ENCODE measurements at places on chromosomes 5 and 9.

DNA sequence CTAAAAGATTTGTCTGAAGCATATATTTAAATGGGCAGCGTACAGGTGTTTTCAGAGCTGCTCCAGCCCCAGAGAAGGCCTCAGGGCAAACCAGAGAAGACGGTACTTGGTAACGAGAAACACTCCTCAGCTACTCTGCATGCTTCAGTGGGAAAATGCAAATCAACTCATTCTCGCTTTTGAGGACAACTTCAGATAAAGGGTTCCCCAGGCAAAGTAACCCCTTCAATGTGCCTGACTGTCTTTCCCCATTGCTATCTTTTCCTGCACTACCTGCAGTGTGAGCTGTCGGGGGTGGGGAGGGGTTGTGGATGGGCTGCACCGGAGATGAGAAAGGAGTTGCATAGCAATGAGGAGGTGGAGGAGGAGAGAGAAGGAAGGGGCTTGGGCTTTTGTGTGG, 339.7 kb upstream of the CLINT1 start:
- no peak for DNase-seq

DNA sequence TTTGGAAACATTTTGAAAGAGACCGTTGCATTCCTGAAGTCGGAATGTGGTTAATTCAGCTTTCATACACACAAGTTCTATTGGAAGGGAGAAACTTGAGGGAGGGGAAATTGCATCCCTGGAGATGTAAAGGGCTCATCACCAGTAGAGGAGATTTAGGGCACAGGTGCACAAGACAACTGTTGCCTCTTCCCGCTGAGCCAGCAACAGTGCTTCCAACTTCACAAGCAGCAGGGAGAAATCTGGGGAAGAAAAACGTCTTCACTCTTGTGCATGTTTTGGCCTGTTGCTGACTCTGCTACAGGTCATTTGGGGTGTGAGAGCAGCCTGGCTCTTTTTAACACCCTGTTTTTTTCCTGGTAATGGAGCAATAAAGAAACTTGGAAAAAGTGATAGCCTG, 277.9 kb downstream of the GAS1 start:
- DNase-seq: no peak

DNA sequence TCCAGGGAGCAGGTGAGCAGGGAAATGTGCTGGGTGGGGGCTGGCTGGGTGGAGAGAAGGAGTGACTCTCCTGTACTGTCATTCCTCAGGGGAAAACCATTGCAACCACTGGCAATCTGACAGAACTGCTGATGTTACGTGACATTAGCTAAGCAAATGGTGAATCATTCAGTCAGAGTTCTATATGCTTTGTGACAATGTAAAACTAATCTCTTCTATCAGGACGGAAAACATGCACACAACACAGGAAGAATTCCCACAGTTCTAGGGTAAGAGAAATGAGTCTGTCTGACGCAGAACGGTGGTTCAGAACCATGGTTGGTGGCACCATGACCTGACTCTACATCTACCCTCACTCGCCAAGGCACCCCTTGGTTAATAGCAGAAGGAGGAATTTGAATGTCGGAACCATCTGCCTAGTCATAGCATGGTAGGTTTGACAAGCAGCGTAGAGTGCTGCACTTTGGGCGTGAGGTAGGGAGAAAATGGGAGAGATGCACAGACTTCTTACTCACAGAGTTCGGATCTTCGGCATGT, 243.6 kb upstream of the PANK3 start:
- DNase-seq: no peak

DNA sequence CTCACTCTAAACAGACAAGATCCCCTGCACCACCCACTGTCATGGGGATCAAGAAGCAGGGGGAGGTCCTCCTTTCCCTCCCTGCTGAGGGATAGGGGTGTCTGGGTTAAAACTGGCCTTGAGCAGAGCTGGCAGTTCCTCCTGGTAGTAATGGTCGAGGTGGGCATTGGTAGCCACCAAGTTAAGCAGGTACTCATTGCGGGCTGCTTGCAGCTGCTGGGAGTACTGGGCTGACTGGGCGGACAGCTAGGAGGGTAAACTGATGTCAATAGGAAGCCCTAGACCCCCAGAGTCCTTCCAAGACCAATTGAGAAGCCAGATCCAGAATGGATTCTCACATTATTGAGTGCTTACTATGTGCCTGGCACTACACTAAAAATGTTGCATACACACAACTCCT, 3.4 kb downstream of the FCHSD1 start:
- DNase-seq: no peak

DNA sequence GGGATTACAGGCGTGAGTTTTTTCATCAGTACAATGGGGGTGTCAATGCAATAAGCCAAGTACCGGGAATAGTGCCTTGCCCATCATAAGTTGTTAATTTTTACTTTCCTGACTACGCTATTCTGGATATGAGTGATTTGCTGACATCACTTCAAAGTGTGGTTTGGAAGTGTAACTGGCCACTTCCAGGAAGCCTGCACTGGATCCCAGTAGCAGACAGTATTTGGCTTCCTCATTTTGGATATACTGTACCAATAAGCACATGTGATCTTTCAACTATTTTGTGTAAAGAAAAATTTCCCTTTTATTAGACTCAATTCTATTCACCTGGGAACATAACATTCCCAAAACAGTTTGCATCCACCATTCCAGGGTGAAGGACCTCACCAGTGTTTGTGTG, 417.7 kb upstream of the KLF4 start:
- no peak for DNase-seq

- DNase-seq: no peak
Measured at GRCh38 chr5:143011585-143011984, 241.4 kb downstream of the ARHGAP26 start.

GRCh38 chr5:64318175-64318574, 152.5 kb downstream of the RNF180 start:
- no peak for DNase-seq

GRCh38 chr5:36209664-36210063, 32.1 kb downstream of the NADK2 start:
- DNase-seq: no peak

GRCh38 chr5:86862093-86862492, 244.4 kb downstream of the COX7C start:
- no peak for DNase-seq

- no peak for DNase-seq
Measured at GRCh38 chr5:57745700-57746651, 263.4 kb upstream of the ACTBL2 start.

DNA sequence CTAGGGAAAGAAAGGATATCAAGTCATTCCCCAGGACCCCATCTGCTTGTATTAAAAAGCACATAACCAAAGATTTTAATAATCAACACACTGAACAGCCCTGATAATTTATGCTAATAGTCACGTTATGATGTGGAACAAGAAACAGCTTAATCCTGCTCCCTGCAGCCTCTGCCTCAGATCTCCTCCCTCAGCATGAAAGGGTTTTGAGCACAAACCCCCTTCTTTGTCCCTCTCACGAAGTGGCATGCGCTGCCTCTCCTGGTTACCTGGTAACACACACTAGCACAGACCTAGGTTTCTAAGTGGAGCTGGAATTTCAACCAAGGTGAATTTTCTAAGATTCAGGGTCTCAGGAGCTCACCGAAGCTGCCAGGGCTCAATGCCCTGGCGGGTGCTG, 5.1 kb downstream of the IGFBPL1 start:
- no peak for DNase-seq

DNA sequence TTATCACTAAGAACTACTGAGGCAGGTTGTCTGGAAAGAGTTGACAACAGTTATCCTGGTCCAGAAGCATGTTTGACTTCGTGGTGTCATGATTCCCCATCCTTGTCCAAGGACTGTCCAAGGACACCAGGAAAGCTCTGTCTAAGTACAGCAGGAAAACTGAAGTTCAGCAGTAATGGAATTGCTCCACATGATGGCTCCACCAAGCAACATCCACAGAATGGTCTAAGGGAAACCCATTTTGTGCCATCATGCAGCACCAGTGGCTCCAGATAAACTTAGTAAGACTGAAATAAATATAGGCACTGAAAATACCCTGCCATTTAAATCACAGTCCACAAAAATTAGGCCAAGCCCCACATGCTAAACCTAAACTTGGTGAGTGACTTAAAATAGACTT, 192.8 kb downstream of the CDH18 start:
- DNase-seq: no peak

- no peak for DNase-seq
Measured at GRCh38 chr5:20972419-20972925, 984.5 kb upstream of the CDH18 start.

DNA sequence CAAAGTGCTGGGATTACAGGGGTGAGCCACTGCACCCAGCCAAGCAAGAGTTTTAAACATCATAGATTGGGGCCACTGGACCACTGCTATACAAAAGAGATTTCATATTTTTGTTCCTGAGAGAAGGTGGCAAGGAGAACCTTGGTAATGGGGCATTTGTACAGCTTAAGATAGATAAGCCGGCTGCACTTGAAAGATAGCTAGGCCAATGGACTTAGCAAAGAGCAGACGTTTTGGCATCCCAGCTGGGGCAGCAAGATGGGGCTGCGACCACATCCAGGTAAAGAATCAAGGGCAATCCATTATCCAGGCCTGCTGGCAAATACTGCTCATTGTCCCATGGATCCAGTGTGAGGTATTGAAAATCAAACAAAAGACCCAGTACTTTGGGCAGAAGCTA, 3.9 kb upstream of the ISCA1 start:
- no peak for DNase-seq

- DNase-seq: no peak
Measured at GRCh38 chr9:131668439-131669268, 71.2 kb downstream of the RAPGEF1 start.

DNA sequence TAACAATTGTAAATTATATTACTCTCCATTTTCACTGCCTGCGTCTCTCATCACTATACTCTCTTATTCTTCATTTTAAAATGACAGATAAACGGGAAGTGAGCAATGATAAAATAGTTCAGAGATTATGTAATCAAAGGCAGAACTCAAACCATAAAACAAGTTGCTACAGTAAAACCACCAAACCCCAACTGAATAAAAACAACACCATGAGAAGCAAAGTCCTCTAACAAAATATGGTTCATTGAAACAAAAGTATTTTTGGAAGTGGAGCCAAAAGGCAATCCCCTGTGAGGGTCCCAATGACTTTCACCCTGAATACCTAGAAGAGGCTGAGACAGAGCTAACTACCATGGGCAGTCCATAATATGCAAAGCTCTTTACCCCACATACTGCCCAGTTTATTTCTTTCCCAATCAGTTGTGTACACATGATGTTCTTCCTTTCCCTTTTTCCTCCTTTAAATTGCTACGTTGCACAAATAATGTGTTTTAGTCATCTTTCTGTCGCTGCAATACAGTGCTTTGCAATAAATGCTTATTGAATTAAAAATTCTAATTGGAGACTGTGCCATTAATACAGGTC, 64.0 kb upstream of the PTGER4 start:
- no peak for DNase-seq

DNA sequence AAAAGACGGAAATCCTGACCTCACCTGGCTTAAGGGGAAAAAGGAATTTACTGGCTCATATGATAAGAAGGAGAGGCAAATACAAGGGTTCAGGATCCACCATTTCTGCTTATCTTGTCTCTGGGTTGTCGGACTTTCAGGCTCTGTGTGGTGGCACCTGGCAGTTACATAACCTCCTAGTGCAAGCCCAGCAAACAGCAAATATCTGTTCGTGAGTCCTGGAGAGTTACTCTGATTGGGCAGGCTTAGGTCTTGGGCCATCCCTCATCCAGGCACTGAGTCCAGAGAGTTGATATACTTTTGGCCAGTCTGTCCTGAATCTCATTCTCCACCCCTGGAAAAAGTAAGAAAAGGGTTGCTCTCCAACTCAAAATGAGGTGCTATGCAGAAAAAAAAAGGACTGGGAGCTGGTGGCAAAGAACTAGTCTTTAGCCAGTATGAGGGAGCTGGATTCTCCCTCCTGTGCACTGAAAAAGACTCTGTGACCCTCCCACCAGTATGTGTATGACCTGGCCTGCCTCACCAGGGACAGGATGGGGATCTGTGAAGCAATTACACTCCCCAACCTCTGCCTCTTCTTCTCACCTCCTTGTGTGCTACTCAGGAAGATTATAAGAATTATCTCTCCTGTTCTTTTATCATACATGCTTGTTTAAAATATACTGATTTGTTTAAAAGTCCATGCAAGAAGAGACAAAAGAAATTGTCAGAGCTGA, 282.9 kb downstream of the ARHGAP26 start:
- DNase-seq: no peak

GRCh38 chr5:95332158-95332557, 47.3 kb upstream of the MCTP1 start:
- DNase-seq: no peak

DNA sequence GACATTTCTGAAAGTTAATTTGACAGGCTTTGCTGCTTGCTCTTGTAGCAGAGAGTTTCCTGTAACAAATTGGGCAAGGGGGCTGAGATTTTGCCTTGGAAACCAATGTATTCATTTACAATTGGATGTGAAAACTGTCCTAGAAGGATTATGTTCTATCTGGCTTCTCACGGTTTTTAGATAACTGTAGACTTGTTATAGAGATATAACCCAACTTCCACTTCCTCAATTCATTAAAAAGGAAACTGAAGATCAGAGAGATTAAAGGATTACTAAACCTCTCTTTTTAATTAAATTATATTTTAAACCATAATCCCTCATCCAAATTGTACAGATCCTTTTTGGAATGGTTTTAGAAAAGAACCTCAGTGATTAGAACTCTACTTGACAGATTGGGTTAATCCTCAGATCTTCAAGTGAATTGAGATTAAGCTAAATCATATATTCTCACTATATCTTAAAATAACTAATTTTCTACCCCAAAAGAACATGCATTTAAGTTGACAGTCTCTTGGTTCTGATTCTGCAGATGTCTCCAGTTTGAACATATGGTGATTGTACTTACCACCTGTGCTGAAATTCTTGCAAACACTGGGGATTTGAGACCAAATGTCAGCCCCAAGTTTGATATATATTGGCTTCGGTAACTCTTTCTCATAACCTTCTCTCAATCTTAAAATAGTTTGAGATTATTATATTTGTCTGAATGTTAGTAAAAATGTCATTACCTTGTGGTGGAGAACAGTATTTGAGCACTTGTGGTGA, 130.1 kb upstream of the C9orf72 start:
- DNase-seq: no peak

- no peak for DNase-seq
Measured at GRCh38 chr9:72315510-72316311, 49.3 kb downstream of the ZFAND5 start.

DNA sequence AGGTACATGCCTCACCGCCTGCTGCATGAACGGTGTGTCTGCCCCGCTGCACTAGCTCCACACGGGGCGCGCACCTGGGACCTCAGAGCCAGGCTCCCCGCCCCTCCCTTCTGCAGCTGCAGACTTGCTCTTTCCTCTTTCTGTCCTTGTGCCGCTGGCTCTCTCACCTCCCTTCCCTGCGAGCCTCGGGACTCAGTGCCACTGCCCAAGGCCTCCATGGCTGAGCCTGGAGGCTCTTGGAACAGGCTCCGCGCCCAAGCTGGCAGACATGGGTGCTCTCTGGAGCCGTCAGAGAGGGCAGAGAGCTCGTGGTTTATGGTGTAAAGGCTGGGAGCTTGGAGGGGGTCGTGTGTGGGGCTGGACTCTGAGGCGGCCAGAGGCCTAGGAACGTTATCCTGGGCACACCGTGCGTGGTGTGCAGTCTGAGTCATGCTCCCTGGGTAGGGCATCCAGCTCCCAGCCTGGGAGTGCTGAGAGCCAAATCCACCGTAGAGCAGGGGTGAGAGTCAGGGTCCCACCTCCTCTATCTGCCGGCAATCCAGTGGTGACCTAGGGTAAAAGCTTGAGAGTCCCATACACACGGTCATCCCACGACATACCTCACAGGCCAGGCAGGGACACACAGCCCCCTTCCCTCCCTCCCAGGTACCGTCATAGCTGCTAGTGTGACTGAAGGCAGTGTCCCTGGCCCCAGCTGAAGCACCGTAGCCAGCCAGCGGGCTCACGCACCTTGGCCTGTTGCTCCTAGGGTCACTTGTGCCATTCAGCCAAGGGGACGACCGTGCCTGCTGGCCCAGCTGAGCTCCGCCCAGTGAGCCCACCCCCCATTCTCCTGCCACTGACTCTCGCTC, 22.4 kb downstream of the GOLGA2 start:
- DNase-seq: no peak
